GM04503 (cell line): ENCODE measurements at places on chromosomes 3 and 15.
A peak's percentile ranks its signal among the peaks of the same experiment; 100 is the strongest.

DNA sequence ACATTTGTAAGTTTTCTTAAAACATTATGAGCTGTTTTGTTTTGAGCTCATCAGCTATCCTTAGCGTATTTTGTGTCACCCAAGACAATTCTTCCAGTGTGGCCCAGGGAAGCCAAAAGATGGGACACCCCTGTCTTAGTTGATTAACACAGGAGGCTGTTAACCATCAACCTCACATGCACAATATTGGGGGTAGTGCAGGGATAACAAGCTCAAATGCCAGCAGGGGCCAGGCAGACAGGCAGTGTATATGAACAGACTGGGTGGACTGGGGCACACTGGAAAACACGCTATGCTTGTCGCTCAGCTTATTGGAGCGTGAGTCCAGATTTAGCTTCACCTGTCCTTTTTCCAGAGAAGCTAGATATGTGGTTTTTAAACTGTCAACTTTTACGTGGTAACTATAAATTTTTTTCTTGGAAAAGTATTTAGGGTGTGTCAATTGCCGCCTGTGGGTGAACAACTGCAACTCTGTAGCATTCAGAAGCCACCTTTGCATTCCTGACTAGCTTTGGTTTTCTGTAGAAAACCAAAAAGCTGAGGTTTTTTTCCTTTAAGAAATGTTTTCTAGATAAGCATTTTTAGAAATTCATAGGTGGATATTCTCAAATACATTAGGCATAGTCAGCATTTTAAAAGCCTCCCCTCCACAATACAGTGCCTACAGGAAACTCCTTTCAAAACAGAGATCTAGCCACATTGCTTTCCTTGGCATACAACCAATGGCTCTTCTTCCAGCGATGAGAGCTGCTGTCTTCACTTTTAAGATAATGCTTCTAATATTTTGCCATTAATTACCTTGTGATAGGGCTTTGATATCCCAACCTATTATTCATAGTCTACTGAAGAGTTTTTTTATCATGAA, 14.6 kb downstream of the PSMD6 start:
- no peak for DNase-seq

GRCh38 chr3:33716227-33716626, 1.8 kb downstream of the CLASP2 start:
- DNase-seq = no peak

- DNase-seq = no peak
These were observed 65.6 kb downstream of the ITGA11 start for GRCh38 chr15:68366314-68366713.

DNA sequence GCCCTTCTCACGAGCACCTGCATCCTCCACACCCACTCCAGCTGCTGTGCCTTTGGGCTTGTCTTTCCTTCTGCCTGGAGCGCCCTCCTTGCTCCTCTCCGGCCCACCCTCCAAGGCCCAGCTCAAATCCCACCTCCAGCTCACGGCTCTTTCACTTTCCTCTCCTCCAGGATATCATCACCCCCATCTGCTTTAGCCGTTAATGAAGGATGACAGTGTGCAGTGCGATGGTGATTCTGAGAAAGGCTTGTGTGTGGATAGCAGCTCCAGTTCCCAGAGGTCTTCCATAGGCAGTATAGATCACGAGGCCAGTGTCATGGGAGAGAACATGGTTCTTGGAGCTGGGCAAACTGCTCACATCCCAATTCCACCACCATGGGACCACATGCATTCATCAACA, 237.4 kb downstream of the TLE3 start:
- DNase-seq = no peak

- DNase-seq = peak; percentile 76
These were observed 4.9 kb downstream of the MGLL start for GRCh38 chr3:127817406-127817841.

DNA sequence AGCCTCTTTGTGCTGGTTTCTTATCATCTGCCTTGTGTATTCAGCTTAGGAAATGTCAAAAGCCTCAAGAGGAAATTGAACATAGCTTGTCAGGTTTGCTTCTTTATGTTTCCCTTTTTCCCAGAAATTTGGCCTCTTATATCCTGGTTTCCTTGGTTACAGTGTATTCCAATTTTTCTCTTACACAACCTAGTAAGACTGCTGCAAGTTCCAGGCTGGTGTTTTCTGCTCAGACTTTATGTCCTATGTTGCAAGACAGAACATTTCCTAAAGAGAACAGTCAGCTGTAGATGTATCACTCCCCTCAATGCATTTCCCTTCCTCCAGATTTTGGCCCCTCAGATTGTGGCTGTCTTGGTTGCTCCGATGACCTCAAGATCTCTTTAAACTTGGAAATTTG, 102.5 kb downstream of the SH3GL3 start:
- no peak for DNase-seq

DNA sequence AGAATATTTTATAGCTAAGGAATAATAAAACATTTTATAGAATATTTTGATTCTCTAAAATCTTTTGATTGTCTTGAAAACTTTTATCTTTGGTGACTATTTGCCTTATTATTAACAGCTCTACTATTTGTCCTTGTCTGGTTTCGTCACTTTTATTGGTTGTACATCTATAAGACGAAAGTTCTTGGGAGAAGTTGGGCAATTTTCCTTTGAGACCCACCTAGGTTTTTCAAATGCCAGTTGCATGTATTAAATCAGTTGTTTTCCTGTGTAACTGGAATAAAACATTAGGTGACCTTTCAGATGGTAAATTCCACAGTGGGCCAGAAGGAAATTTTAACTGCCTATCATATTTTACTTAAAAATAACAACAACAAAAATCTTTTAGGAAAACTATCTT, 1245.7 kb downstream of the SI start:
- DNase-seq = no peak

DNA sequence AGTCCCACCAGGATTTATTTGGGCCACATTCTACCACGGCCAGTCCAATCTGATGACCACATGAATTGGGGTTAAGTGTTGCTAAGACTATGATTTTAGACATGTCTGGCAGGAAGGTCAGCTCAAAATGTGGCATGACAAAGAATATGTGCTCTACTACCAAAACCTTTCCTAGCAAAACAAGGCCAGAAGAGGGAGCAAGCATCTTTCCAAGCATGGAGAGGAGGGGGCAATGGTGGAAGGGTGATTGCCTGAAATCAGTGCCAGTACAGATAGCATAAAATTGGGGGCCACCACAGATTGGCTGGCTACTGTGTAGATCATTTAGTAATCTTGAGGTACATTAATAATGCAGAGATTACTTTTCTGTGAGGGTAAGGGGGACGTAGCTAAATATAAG, 43.2 kb downstream of the TMEM39A start:
- DNase-seq = no peak

- DNase-seq = no peak
These were observed 299.8 kb upstream of the THBS1 start for GRCh38 chr15:39281094-39281493.

DNA sequence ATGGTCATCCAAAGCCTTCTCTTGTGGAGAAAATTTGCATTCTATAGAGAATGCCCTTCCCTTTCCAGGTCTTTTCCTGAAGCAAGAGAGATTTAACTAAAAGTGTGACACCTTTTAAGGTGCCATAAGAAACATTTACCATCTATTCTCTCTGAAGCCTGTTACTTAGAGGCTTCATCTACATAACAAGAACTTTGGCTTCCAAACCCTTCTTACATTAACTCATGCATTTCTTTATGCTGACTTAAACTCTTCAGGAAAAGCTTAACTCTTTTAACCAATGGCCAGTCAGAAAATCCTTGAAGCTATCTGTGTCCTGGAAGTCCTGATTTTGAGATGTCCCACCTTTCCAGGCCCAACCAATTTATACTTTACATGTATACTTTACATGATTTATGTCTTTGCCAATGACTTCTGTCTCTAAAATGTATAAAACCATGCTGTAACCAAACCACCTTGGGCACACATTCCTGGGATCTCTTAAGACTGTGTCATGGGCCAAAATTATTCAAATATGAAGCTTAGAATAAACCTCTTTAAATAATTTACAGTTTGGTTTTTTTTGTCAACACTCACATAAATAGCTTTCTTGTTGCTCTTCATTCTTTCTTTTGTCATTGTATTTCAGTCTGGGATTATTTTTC, 472.6 kb upstream of the NECTIN3 start:
- DNase-seq = peak; percentile 57

GRCh38 chr15:98686983-98687382, 38.6 kb downstream of the IGF1R start:
- DNase-seq = no peak

DNA sequence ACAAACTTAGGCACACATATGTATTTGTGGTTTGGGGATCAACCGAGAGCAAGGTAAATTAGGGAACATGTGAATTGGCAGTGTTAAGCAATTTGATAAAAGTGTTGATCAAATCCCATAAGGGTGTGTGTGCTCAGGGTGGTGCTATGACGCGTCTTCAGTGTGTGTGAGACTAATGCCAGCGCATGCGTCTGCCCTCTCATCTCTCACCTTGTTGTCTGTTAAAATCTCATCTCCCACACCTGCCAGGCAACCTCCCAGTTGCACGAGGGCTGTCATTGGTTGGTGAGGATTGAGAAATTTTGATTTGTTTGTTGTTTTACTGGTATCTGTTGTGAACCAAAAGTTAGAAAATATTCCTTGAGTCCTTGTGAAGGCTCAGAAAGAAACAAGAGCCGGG, 137.2 kb upstream of the ICE2 start:
- DNase-seq = no peak

- no peak for DNase-seq
These were observed 108.8 kb downstream of the SEMA5B start for GRCh38 chr3:122918576-122919290.

- DNase-seq = no peak
These were observed 75.8 kb downstream of the FAIM start for GRCh38 chr3:138684396-138684795.

GRCh38 chr3:159922861-159923312, 65.7 kb upstream of the IL12A start:
- no peak for DNase-seq

DNA sequence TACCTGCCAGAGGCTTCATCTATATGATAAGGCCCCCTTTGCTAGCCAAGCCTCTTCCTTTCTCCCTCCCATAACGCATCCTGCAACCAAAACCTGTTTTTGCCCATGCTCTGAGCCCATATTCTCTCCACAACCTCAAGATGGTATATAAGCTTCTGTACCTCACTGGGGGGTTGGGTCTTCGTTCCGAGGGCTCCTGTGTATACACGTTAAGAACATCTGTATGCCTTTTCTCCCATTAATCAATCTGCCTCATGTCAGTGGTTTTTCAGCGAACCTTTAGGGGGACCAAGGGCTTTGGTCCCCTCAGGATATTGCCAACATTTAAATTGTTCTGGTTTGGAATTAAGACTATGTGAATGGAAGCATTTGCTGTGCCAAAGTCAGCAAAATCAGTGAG, 168.0 kb downstream of the PEX5L start:
- no peak for DNase-seq

DNA sequence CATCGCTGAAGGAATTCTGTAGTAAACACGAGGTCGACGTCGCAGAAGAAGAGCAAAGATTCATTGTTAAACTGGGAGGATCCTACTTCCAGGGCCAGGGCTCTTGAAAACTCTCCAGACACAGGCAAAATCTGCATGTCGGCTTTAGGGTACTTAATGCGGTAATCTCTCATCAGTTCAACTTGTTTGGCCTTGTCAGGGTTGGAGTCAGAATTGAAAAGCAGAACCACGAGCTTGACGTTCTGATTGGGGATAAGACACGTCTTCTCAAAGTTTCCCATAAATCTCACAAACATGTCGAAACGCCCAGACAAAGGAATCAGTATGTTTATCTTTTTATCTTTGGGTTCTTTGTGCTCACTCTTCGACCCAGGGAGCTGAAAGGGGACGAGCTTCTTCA, 74.0 kb downstream of the CHSY1 start:
- no peak for DNase-seq

- DNase-seq = no peak
These were observed 57.5 kb upstream of the ITGA11 start for GRCh38 chr15:68489421-68489820.

DNA sequence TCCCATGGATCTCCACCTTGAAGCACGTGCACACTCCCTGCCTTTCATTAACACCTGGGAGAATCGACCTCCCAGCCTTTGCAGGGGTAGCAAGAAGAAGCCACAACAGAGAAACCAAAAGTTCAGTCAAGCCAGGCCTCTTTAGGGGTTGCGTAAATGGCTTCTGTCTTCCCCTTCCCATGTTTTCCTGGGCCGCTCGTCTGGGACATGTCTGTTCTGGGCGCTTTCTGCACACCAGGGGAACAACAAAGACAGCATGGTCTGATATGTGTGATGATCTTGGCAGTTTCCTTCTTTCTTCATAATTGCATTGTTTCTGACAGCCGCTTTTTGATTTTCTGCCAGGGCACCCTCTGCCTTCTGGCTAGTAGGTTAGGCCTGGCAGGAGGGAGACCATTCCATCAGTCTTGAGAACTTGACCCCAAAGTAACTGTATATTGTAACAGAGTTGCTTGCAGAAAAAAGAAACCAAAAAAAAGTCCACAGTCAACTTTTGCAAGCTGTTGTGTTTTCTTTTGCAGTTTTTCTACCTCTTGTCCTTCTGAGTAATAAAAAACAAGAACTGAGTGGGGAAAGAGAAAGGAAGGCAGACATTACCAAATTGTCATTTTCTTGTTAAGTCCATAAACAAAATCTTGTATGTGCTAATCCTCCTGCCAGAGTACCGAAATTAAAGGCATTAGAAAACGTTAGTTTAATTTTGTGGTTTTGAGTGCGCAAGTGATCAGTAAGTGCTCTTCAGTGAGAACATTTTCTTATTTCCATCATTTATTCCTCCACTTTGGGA, 56.0 kb upstream of the FURIN start:
- no peak for DNase-seq

- no peak for DNase-seq
These were observed 188.5 kb upstream of the TLE3 start for GRCh38 chr15:70286113-70286806.

DNA sequence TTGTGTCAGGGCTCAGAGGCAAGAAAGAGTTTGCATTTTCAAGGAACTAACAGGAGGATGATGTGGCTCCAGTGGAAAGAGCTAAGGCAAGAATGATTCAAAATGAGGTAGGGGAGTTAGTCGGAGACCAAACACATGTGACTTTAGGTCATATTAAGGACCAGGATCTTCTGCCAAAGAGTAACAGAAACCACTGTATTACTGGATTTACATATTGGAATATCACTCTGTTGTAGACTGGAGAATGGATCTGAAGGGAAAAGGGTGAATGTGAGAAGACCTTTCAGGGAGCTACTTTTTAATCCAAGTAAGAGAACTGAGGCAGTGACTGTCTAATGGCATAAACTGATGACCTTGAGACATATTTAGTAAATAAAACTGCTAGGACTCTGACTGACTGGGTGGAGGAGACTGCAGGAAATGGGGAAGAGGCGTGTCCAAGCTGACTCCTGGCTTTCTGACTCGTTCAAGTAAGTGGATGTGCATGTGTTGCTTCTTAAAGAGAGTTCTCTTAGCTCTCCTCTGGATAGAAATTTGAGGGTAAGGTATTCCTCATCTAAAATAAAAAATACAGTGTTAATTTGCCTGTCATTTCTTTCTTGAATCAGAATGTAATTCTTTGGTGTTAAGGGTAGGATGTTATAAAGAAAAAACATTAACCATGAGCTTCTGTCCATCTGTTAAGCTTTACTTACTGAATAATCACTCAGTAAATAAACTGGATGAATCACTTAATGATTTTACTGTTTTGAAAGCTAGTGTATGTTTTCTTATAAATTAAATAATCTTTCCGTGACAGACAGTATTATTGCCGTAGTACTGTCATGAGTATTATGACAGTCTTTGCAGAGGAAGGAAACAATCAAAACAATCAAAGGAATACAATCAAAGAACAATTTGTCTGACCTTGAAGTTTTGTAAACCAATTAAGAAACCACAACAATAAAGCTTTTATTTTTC, 58.3 kb upstream of the CFAP20DC start:
- no peak for DNase-seq
